A549 treated with RU486 at 1 μM for 4 hours (cell line): ENCODE measurements at places on chromosomes 13 and 19. TPM values are rescaled to one million over a fixed set of nuclear protein-coding genes. Genes with fewer than 3 reads are reported as not detected.

Gene CEACAM21
- not detected in 5 replicates for total RNA-seq

Gene MAU2
- 10.5 to 14.4 TPM (median 12.2 TPM) in 5 replicates for total RNA-seq

Gene SYT3
- total RNA-seq: 0.22 to 0.83 TPM (median 0.58 TPM) in 5 replicates

Gene ETFB
- total RNA-seq: 222 to 251 TPM (median 225 TPM) in 5 replicates

Gene NALCN
- total RNA-seq: 3.3 to 4.3 TPM (median 4.1 TPM) in 5 replicates

Gene ZNF552
- total RNA-seq: 4.5 to 6.3 TPM (median 5.4 TPM) in 5 replicates
